ENCODE measurements at places on chromosomes 11 and 22.

DNA sequence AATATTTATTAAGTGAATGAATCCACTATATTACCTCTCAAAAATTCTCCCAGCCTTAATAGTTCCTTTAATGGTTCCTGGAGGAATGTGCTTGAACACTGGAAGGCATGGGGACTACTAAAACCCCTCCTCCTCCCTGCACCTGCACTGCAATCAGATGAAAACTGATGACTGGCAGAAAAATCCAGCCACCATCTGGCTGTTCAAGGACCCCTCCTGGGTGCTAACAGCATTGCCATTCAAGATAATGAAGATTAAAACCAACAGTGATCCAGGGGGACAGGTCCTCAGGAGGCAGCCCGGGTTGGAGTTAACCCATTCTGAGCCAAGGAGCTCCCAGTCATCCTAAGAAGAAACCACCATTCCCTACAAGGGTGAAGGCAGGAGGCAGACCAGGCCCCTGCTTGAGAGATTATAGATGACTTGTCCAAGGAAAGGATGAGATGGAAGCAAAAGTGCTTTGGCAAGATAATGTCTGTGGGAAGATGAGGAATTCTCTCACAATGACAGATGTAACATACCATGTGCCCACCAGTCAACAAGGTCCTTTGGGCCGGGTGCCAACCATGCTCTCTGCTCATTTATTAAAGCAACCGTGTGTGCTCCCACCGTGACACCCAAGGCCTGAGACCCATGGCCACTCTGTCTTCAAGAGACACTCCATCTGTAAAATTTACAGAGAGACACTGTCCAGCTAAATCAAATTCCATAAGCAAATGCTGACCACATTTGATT is 90.6 kb downstream of the LARGE1 start:
- no peak for DNase-seq

DNA sequence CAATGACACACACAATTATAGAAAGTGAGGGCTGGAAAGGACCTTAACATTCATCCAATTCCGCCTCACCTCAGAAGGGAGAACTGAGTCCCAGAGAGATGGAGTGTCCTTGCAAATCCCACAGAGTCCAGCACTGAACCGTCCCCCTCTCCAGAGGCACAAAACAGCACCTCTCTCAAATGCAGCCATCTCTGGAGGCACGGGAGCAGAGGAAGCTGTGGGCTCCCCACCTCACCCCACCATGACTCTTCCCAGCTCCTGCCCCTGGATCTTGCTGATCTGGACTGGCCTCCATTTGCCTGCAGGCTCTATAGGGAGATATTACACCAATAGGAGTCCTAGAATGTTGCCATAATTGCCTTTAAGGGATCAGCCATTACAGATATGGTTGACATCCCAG is 1.4 kb upstream of the DRD2 start:
- DNase-seq, result no peak

DNA sequence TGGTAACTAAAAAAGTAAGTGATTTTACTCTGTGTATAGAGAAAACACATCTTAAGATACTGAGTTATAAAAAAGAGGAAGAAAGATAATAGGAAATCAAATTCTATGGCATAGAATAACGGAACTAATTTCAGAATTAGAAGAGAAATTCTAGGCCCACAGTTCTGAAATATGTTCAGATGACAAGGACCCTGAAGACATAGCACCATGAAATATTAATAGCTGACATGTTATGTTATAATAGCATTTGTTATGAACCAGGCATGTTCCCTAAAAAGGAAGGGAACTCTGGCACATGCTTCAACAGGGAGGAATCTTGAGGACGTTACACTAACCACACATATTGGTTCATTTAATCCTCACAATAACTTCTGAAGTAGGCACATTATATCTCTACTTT is 32.7 kb downstream of the PRDM10 start:
- DNase-seq, result no peak

GRCh38 chr11:68657021-68657780 is 27.1 kb upstream of the GAL start:
- DNase-seq, result no peak

DNA sequence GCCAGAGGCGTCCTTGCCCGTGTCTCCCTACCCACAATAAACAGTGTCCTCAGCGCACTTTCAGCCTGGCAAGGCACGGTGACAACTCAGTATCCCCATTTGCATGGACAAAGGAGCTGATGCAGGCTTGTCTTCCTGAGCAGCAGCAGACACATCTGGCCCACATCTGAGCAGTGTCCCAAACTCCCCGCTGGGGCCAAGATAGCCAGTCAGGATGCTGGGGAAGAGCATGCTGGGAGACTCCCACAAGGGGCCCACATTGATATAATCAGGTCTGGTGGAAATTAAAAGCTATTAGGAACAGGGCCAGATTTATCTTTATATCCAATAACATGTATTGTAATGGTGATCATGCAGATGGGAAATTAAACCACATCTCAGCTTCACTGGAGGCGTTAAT is 24.7 kb downstream of the DSCAML1 start:
- DNase-seq, result no peak
